ENCODE measurements at places on chromosomes 4 and X.

DNA sequence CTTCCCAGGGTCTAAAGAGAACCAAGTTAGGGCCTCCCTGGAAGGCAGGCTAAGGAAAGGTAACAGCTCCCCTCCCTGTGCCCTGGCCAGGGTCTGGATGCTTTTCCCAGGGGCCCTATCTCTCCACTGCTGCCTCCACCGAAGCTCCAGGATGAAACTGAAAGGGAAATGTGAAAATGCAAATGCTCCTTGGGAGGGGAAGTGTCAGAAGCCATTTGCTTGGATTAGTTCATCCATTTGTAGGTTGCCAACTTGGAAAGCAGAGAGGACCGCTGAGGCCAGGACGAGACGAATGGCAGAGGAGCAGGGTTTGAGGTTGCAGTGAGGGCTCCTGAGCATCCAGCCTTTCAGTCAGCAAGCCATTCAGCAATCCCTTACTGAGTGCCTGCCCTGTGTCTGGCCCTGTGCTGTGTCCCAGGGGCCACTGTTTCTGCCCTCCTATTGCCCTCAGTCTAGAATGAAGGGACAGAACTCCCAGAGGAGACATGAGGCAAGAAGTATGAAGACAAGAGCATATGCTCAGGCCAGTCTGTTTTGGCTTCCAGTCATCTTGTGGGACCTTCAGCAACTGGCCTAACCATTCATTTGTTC is 45.9 kb upstream of the PGRMC1 start:
- DNase-seq = peak; percentile 9

DNA sequence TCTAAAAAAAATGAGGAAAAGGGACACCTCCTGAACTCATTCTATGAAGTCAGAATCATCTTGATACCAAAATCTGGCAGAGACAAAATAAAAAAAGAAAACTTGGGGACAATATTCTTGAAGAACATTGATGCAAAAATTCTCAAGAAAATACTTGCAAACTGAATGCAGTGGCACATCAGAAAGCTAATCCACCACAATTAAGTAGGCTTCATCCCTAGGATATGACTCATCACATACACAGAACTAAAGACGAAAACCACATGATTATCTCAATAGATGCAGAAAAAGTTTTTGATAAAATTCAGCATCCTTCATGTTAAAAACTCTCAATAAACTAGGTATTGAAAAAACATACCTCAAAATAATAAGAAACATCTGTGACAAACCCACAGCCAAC is 98.3 kb downstream of the FAM47B start:
- DNase-seq = no peak

DNA sequence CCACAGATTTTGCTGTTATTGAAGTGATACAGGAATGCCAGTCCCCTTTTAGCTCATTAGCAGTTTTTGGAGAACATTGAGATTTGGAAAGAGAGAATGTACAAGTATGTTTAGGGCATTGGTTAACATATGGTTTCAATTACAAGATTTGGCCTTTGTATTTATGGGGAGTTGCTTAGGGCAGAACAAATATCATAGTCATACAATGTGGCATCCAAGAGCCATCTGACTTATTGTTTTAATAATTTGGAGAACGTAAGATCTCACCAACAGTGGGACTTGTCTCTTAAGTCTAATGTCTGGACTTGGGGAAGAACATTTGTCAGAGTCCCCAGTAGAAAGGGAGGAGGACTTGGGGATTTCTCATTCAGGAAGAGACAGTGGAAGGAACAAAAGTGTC is 166.1 kb downstream of the STK32B start:
- DNase-seq = peak; percentile 45

- no peak for DNase-seq
Observed at GRCh38 chr4:126956184-126956897, 676.4 kb upstream of the INTU start.

- peak; percentile 5 for DNase-seq
Observed at GRCh38 chrX:104166735-104167436, 633 bp downstream of the FAM199X start.

GRCh38 chr4:95410387-95410977 is 138.3 kb downstream of the UNC5C start:
- DNase-seq = no peak

DNA sequence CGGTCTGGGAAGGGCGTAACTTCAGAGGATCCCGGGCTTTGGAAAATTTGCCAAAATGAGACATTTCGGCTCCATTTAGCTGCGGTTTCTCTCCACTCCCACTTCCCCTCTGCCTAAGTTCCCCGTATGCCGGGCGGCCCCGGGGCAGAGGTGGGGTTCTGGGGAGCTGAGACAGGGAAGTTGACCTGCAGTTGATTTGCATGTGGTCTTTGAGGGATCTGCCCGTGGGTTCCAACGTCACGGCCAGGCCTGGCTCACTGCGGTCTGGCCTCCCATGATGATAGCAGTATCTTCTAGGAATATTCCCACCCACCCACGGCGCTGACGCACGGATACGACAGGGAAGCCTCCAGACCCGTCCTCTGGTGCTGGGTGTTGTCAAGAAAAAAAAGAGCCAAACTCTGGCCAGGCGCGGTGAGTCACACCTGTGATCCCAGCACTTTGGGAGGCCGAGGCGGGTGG is 27.3 kb upstream of the CRLF2 start:
- DNase-seq = no peak

- DNase-seq = no peak
Observed at GRCh38 chr4:86825511-86825910, 23.7 kb downstream of the SLC10A6 start.

DNA sequence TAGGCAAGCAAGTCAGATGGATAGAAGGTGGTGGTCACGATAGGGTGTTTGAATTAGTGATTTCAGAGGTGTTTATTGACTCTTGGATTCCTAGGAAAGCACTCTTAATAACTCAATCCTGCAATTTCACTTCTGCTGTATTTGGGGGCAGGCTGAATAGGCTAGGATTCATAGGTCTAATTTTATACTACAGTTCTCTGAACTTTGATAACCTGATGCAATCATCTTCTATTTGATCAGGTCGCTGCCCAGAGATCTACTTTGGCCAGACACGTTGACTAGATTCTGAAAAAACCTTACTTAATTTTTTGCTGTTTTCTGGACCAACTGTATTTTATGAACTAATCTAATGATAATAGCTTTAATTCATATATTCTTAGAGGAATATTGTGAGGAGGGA is 26.4 kb downstream of the XK start:
- DNase-seq = no peak

DNA sequence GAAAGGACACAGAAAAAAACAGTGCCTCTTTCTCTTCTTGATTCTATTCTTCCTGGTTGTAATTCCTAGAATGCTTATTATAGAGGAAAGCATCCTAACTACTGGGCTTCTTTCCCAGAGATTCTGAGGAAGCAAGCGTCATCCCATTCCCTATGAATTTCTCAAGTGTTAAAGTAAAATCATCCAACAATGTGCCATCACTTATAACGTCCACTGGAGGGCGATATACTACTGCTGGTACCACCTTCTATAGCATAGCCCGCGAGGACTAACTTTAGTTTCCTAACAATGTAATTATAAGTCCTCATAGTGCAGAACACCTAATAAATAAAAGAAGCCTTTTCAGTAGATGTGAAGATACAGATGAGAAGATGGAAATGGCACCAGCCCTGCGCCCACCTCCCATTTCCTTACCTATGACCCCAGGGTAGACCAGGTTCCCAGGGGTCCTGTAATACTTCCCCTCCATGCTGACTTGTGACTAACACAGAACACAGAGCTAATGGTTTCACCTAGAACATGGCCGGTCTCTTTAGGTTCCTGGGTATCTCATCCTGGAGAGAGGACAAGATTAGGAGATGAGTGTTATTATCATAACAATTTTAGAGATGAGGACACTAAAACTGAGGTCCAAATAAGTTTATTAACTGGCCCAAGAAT is 4.2 kb downstream of the CENPVL3 start:
- peak; percentile 41 for DNase-seq
